SK-MEL-5 (cell line): ENCODE measurements at places on chromosomes 6 and 20.

DNA sequence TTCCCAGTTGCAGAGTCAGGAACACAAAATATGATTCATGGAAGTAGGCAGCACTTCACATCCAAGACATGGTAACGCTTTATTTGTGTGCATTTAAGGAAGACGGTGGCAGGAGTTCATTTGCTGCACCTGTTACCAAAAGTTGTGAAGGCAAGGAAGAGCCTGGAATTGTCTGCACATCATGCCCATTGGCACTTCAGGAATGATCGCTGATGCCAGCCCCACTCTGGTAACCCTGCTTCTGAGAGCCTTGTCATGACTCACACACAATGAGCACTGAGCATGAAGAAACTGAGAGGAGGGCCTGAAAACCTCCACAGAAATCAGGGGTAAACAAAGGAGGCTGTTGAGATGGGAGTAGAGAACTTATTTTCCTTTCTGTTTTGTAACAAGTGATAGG, 181.1 kb downstream of the RPS12 start:
- no peak for DNase-seq

DNA sequence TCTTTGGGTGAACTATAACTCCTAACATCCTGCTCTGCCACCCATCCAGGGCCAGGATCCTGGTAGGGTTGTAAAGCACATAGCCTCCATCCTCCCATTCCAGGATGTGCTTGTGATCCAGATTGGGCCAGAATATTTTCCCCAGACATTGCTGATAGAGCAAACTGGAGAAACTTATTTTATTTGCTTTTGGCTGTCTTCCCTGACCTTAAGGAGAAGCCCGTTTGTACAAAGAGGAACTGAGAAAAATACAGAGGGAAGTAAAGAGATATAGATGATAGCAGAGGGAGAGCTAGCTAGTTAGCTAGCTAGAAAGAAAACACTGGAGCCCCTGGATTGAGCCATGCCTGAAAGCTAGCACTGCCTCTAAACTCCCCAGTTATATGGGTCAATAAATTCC, 9.0 kb upstream of the HDAC2 start:
- no peak for DNase-seq

GRCh38 chr6:33925936-33926335, 122.1 kb upstream of the MLN start:
- DNase-seq = no peak

DNA sequence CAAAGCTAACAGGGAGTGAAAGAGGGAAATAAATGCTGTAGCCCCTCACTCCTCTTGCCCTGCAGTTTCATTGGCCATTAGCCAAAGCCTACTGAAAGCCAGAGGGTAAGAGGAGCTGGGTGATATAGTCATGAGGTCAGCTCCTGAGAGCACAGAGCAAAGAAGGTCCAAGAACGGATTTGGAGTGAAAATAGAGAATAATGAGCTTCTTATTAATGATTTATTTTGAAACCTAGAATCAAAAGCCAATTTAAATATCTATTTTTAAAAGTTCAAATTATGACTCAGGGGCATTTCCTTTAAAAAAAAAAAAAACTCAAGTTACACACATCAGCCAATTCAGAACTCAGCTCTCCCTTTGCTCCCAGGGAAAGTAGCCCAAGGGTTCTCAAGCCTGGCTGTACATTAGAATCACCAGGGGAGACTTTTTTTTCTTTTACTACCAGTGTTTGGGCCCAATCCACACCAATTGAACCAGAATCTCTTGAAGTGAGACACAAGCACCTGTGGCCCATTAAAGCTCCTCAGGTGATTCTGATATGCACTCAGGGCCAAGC, 79.1 kb downstream of the SNAP25 start:
- DNase-seq = no peak

DNA sequence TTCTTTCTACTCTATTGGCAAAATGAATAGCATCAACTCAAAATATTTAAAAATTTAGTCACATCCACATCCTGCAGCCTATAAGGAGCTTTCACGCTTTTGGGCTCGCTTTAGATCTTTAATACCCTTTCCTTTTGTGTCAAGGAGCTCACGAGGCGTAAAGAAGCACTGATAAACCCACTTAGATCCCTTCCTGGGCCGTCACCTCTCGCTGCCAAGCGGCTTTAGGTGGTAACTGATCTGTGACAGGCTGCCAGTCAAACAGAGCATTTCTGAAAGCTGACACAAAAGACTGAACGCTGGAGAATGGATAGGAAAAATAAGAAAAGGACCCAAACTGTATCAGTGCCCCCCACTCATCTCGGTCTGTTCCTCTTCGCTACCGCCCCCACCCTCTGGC, 385.7 kb upstream of the MMS22L start:
- DNase-seq = no peak

GRCh38 chr20:62362590-62362940, 4.5 kb downstream of the LAMA5 start:
- DNase-seq = no peak

DNA sequence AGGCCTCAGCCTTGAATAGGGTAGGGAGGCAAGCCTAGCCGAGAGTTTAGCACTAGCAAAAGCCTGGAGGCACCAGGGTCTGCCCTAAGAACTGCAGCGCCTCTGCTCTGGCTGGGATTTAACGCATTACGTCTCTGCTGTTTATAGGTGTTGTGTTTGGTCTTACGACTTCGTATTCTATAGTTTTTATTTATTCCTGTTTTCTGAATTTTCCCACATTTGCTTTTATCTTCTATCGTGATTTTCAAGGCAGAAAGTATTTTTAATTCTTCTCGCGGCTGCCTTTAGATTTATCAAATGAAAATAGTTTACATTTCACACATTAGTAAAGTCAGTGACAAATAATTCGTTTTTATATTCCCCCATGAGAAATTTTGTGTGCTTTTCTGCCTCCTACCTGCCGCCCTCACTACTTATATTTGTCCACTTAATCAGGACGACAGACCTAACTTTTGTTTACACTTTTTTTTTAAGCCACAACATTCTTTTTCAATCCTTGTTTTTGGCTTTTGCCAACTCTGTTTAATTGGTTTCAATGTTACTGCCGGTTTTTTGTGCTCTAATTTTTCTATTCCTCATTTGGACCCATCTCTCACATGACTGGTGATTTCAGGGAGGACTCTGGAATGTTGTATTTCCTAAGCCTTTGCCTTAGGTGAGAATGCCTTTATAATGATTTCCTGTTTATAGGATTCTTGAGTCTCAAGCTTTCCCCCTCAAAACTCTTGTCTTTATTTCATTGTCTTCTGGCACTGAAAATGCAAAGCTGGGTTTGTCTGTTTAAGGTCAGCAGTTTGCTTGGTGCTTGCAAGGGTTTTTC, 1.3 kb upstream of the LZTS3 start:
- DNase-seq = peak; percentile 67

DNA sequence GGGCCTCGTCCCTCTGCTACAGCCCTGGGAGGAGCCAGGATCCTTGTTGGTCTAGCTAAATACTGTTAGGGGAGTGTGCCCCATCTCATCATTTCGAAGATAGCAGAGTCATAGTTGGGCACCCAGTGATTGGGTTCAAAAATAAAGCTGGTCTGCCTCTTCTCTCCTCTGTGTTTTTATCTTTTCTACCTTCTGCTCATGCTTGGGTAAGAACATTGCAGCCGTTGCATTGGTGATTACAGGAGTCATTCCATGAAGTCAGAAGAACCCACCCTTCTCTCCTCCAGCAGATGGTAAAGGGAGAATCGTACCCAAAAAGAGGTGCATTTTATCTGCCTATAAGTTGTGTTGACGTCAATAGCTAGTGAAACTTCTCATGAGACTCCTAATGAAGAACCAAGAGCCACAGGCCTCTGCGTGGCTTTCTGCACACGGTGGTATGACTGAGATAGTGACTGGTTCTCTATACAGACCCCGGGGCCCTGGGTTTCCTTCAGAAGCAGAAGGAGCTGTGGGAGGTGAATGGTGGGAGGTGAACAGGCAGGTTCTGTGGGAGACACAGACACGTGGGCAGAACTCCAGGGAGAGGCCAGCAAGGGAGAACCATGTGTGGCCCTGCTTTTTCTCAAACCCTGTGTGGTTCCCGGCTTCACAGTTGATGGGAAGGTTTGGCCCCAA, 5.7 kb upstream of the FAM209A start:
- no peak for DNase-seq

DNA sequence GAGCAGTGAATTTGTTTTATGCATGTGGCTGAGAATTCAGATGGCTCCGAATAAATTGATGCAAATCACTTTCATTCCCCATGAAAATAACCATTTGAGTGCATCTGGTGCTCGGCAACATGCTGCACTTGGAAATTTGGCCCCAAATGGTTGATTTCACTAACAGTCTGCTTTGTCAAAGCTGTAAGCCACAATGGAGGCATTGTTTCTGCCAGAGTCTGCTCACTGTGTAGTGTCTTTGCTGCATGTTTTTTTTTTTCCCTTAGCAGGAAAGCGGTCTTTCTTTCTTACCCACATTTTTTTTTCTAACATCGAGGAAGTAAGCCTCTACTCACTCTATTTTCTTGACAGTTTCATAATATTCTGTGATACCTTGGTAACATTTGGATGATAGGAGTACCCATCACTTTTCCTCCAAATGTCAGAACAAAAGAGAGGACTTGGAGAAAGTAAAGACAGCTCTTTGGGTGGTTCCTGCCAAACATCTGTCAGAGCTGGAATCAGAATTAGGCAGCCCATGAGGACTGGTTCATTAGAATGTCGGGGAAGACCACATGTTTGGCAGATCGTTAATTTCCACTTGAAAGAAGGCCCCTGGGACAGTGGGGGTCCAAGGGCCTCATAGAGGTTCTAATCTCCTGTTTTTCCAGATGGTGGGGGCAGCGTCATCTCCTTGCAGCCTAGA, 149.5 kb downstream of the DOK5 start:
- DNase-seq = peak; percentile 89

DNA sequence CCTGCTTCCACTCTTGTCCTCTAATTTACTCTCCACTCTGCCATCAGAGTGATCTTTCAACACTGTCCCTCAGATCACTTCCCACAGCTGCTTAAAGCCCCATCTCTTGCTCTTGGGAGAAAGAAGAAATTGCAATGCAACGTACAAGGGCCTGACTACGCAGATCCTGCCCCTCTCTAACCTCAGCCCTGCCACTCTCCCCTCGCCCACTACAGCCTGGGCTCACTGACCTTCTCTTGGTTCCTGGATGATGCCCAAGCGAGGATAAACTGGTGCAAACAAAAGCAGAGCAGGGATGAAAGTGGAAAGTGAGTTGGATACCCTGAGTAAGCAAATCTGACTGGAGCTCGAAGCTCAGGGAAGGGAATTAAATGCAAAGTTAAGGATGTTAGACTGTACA, 92.9 kb downstream of the MAP3K5 start:
- DNase-seq = no peak

DNA sequence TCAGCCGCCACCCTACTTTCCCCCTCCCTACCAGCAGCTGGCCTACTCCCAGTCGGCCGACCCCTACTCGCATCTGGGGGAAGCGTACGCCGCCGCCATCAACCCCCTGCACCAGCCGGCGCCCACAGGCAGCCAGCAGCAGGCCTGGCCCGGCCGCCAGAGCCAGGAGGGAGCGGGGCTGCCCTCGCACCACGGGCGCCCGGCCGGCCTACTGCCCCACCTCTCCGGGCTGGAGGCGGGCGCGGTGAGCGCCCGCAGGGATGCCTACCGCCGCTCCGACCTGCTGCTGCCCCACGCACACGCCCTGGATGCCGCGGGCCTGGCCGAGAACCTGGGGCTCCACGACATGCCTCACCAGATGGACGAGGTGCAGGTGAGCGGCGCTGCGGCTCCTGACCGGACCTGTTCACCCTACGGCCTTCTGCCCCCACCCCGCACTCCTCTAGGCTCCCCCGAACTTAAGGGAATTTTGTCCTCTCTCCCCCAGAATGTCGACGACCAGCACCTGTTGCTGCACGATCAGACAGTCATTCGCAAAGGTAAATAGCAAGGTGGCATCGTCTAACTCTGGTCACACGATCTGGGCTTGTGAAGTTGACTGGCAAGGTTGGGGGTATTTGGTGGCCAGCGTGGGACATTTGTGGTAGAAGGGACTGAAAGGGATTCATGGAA, 2.3 kb downstream of the TFAP2C start:
- no peak for DNase-seq

GRCh38 chr6:37906121-37906520, 86.6 kb downstream of the ZFAND3 start:
- no peak for DNase-seq

- no peak for DNase-seq
Observed at GRCh38 chr20:62133864-62134263, 9.3 kb downstream of the PSMA7 start.

DNA sequence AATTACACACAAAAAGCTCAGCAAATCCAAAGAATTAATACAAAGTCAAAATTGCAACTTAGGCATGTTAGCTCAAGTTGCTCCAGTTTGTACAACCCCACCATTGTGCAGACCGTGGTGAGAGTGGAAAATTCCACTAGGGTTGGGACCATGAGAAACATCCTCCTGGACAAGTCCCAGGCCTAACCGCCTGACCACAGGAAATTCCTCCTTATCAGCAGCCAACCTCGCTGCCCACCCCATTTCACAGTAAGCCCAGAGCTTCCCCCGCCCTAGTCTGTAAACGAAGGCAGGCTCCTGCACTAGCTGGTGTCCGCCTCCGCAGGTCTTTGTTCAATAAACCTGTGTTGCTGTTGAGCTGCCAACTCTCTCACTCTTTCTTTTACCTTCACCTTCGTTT, 1023.3 kb downstream of the EYS start:
- peak; percentile 36 for DNase-seq

- no peak for DNase-seq
Observed at GRCh38 chr20:31573555-31574321, 31.4 kb upstream of the ID1 start.

GRCh38 chr20:42274986-42275385, 656.8 kb upstream of the CHD6 start:
- DNase-seq = no peak

GRCh38 chr6:150271501-150272263, 97.1 kb upstream of the IYD start:
- no peak for DNase-seq

DNA sequence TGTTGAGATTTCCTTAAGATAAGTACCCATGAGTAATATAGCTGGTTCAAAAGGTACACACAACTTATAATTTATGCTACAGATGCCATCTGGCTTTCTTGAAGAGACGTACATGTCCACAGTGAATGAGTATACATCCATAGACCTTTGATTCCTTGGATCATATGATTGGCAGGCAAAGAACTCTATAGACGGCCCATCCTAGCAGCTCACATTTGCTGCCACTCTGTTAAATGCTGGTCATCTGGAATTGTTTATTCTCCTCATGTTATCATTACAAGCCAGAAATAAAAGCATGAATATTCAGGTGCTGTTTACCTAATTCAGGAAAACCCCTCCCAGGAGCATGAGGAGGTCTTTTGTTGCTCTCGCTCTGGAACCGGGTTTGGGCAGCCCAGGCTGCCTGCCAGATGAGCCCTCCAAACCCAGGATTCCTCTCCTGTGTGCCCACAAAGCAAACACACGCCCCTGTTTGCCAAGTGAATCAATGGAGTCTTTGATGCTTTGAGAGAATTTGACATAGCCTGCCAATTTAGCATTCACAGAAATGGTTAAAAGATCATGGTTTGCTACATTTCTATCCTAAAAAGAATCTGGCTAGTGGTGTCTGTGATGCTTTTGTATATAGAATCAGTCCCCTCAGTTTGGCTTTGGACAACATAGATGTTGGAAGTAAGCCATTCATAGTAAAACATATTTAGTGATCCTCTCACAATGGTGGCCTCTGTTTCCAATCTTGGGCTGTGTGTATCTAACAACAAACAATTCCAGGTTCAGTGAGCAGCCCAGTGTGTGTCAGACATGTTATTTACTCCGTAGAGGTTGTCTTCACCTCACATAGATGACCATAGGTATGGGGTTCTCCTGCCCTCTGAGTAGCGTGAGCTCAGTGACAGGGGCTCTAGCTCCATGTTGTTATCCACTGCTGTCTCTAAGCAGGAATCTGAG, 17.5 kb upstream of the PLCG1 start:
- peak; percentile 54 for DNase-seq
